A549 treated with Mapracorat at 1 μM for 4 hours (cell line): ENCODE measurements at places on chromosomes 12 and 14. TPM values are rescaled to one million over a fixed set of nuclear protein-coding genes. Genes with fewer than 3 reads are reported as not detected.

GAS2L3 gene
- total RNA-seq: 6.2 to 9.2 TPM (median 9.0 TPM) in 5 replicates

ZNF26 gene
- 7.0 to 9.0 TPM (median 7.7 TPM) in 5 replicates for total RNA-seq

SYCP3 gene
- not detected in 5 replicates for total RNA-seq

PPM1H gene
- 6.1 to 7.5 TPM (median 7.2 TPM) in 5 replicates for total RNA-seq

ESRRB gene
- total RNA-seq: 0.17 to 0.31 TPM (median 0.29 TPM) in 5 replicates

HOXC5 gene
- 0.33 to 0.82 TPM (median 0.64 TPM) in 5 replicates for total RNA-seq

IQSEC3 gene
- 0.02 TPM in 1 of 5 replicates, not detected in the others for total RNA-seq

DIO2 gene
- 1.6 to 3.6 TPM (median 2.9 TPM) in 5 replicates for total RNA-seq

ZNF664 gene
- 49.6 to 68.6 TPM (median 59.7 TPM) in 5 replicates for total RNA-seq

PTPRB gene
- 0.42 to 1.2 TPM (median 1.1 TPM) in 5 replicates for total RNA-seq

INHBE gene
- 0.05 to 0.09 TPM in 2 of 5 replicates, not detected in the others for total RNA-seq

KRT71 gene
- not detected in 5 replicates for total RNA-seq

GPATCH2L gene
- 15.1 to 23.3 TPM (median 21.1 TPM) in 5 replicates for total RNA-seq

HOTAIR gene
- total RNA-seq: 0.05 to 0.66 TPM (median 0.25 TPM) in 5 replicates

PABPN1 gene
- 142 to 156 TPM (median 145 TPM) in 5 replicates for total RNA-seq

SLC35F4 gene
- not detected in 5 replicates for total RNA-seq

ZBTB25 gene
- 4.2 to 6.8 TPM (median 5.6 TPM) in 5 replicates for total RNA-seq

KCNJ8 gene
- 0.14 to 0.57 TPM (median 0.44 TPM) in 5 replicates for total RNA-seq

VRTN gene
- total RNA-seq: not detected in 5 replicates

GABARAPL1 gene
- total RNA-seq: 34.2 to 43.8 TPM (median 39.9 TPM) in 5 replicates

PAH gene
- not detected in 5 replicates for total RNA-seq

EMP1 gene
- total RNA-seq: 177 to 248 TPM (median 229 TPM) in 5 replicates

CD163 gene
- total RNA-seq: 0.09 TPM in 1 of 5 replicates, not detected in the others

AMIGO2 gene
- total RNA-seq: 61.2 to 89.9 TPM (median 86.9 TPM) in 5 replicates

BMP4 gene
- 1.5 to 2.2 TPM (median 2.0 TPM) in 5 replicates for total RNA-seq

GDF3 gene
- not detected in 5 replicates for total RNA-seq

TSPAN8 gene
- total RNA-seq: not detected in 5 replicates

KRT83 gene
- 2.4 to 6.6 TPM (median 6.0 TPM) in 5 replicates for total RNA-seq
